ENCODE measurements at places on chromosomes 12 and 14.

DNA sequence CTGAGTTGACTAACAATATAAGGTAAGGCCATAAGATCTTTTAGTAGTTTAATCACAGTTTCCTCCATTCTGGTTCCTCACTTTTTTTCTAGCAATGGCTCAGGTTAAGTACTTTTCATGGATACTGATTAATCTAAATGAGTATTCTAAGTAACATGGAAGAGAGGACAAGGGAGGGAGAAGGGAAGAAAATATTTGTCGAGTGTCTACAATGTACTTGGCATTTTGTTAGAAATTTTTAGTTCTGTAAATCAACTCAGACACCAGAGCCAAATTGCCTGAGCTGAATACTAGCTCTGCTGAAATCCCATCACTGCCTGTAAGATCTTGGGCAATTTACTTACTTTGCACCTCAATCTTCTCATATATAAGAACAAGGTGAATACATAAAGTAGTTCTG is 20.2 kb downstream of the RERG start:
- DNase-seq, result no peak

GRCh38 chr12:116661341-116661740 is 76.5 kb downstream of the SPRING1 start:
- DNase-seq, result no peak

- no peak for DNase-seq
Observed at GRCh38 chr14:102866982-102867761, 55.3 kb upstream of the AMN start.

DNA sequence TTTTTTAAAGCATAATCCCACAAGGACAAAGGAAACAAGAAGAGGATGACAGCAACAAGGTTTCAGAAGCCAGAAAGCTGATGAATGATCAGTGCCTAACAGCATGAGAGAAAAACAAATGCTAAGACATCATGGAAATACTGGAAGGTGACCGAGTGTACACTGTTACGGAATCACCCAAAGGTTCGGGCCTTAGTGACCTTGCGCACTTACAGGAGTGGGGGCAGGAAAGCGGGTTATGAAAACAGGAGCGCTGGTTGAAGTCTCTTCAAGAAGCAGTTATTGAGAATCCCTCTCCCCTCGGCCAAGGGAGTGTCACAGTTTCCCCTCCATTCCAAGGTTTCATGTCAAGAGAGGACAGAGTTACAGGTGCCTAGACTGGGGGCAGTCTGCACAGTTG is 42.6 kb downstream of the SLC25A47 start:
- DNase-seq, result no peak

DNA sequence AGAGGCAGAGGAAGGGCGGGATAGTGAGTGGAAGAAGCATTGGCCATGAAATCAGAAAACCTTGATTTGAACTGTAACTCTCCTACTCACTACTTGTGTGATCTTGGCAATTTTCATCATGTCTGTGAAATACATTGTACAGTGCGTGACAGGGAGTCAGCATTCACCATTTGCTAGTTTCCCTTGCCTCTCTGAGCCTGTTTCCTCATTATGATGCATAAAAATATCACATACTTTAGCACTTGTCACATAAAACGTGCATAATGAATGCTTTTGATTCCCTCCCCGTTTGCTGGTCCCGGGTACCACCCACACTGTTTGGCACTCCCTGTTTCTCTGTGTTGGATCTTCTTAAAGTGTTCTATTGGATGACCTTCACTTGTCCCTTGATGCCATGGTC is 101.1 kb upstream of the FRMD6 start:
- no peak for DNase-seq

- no peak for DNase-seq
Observed at GRCh38 chr12:105409801-105410471, 79.4 kb downstream of the C12orf75 start.

GRCh38 chr12:67239061-67239460 is 30.1 kb upstream of the CAND1 start:
- no peak for DNase-seq

GRCh38 chr12:91361864-91362263 is 179.2 kb upstream of the DCN start:
- no peak for DNase-seq

DNA sequence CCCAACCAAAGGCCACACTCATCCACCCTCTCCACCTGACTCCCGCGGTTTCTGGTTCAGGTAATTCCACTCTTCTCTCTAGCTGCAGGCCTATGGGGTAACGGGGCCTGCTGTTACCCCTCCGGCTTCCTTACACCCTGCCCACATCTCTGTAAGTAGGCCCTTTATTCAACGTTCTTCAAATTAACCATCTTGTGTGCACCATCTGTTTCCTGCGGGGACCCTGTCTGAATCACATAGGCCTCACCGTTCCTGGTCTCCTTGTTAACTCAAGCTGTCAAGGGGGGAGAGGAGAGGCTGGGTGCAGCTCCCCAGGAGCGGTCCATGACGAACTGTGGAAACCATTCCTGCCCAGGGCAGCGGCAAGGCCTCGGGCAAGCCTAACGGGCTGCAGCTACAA is 9.3 kb upstream of the DLK1 start:
- DNase-seq, result no peak

- no peak for DNase-seq
Observed at GRCh38 chr12:81949416-81949815, 190.3 kb upstream of the PPFIA2 start.

- DNase-seq, result no peak
Observed at GRCh38 chr14:106840258-106840657, 1313.9 kb downstream of the TMEM121 start.

- DNase-seq, result no peak
Observed at GRCh38 chr12:130849561-130850417, 10.7 kb upstream of the STX2 start.

DNA sequence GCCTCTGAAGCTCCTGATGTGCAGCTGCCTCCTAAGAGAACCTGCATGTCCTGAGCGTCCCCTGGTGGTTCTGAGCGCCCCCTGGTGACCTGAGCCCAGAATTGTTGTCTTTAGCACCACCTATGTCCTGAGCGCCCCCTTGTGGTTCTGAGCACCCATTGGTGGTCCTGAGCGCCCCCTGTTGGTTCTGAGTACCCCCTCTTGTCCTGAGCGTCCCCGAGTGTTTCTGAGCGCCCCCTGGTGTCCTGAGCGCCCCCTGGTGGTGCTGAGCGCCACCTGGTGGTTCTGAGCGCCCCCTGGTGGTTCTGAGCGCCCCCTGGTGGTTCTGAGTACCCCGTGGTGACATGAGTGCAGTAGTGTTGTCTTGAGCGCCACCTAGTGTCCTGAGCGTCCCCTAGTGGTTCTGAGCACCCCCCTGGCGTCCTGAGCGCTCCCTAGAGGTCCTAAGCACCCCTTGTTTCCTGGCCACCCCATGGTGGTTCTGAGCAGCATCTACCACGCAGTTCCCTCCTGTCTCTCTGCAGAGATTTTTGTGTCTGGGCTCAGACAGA is 782.5 kb downstream of the TMEM121 start:
- DNase-seq, result no peak

DNA sequence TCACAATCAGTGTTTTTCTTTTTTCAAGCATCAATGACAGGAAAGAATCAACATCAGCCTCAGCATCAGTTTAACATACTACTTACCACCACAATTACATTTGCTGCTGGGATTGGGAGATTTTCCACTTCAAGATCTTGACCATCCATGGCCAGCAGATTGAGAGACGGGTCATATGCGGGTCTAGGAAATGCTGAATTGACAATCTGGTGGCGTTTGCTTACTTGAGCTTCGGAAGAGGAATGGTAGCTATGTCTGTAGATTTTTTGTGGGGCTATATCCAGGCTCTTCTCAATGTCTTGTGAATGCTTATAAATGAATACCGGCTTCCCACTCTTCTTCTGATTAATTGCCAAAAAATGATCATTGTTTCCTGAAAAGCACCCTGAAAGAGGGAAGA is 27.9 kb downstream of the PTPRR start:
- DNase-seq, result no peak

DNA sequence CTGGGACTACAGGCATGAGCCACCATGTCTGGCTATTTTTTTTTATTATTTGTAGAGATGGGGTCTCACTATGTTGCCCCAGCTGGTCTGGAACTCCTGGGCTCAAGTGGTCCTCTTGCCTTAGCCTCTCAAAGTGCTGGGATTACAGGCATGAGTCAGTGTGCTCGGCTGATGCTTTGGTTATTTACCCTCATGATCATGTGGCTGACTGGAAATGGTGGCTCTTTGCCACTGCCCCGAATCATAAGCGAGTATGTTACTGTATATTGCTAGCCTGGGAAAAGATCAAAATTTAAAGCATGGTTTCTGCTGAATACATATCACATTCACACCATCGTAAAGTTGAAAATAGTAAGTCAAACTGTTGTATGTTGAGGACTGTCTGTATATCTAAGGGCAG is 101.1 kb downstream of the RGS6 start:
- DNase-seq, result no peak

GRCh38 chr12:88111074-88111652 is 30.7 kb downstream of the CEP290 start:
- DNase-seq, result peak; percentile 30

DNA sequence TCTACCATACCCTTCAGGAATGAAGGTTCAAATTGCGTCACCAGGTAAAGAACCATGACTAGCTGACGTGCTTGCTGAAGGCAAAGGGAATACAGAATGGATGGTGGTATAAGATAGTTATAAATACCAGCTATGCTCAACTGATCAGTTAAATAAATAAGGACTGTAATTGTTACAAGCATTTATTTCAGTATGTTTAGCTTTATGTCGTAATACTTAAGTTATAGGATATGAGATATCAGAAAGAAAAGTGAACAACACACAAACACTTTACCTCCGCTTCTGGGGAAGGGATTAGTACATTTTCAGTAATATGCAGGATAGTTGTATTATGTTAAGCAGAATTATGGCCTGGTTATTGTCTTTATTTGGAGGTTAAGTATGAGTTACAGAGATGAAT is 416.1 kb downstream of the BTG1 start:
- no peak for DNase-seq

- DNase-seq, result no peak
Observed at GRCh38 chr14:23285530-23286019, 357 bp downstream of the HOMEZ start.
